Activated CD4-positive, alpha-beta memory T cell treated with anti-CD3 and anti-CD28 coated beads, Interleukin-2, amount 10 ng/mL, durations not matched to agents 7 days and 5 days (primary cell): ENCODE measurements at places on chromosomes 13 and 19.

GRCh38 chr13:79108914-79109643 lies 297.0 kb downstream of the RBM26 start:
- no peak for DNase-seq

- DNase-seq: no peak
Measured at GRCh38 chr13:70816853-70817252, 708.6 kb upstream of the KLHL1 start.

DNA sequence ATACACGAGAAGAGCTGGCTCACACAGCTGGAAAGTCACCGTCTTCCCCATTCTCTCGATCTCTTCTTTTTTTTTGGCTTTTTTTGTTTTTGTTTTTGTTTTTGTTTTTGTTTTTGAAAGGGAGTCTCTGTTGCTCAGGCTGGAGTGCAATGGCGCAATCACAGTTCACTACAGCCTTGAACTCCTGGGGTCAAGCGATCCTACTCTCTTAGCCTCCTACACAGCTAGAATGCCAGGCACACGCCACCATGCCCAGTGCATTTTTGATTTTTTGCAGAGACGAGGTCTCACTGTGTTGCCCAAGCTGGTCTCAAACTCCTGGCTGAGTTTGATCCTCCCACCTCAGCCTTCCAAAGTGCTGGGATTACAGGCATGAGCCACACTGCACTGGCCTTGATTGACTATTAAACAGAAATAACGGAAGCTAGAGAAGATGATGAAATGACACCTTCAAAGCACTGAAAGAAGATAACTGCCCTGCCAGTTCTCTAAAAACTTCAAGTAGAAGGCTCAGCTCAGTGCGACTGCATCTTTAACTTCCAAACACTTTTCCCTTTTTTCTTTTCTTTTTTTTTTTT lies 4.0 kb downstream of the FXYD3 start:
- no peak for DNase-seq

GRCh38 chr19:45407091-45407375 lies 589 bp downstream of the POLR1G start:
- no peak for DNase-seq

DNA sequence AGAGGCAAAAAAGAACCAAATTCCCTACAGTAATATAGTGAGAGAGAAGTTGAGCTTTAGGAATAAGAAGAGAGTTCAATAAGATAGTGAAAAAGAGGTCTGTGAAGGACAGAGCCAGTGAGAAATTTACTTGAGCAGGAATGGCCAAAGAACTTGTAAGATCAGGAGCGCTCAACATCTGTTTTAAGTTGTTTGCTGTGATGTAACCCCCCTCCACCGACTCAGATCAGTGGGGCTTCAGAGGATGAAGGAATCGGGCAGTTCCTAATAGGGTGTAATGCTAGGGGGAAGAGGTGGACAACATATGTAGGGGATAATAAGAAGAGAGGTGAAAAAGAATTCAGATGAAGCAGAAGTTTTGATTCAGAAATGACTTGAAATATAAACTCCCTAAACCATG lies 85.3 kb upstream of the FNDC3A start:
- no peak for DNase-seq

DNA sequence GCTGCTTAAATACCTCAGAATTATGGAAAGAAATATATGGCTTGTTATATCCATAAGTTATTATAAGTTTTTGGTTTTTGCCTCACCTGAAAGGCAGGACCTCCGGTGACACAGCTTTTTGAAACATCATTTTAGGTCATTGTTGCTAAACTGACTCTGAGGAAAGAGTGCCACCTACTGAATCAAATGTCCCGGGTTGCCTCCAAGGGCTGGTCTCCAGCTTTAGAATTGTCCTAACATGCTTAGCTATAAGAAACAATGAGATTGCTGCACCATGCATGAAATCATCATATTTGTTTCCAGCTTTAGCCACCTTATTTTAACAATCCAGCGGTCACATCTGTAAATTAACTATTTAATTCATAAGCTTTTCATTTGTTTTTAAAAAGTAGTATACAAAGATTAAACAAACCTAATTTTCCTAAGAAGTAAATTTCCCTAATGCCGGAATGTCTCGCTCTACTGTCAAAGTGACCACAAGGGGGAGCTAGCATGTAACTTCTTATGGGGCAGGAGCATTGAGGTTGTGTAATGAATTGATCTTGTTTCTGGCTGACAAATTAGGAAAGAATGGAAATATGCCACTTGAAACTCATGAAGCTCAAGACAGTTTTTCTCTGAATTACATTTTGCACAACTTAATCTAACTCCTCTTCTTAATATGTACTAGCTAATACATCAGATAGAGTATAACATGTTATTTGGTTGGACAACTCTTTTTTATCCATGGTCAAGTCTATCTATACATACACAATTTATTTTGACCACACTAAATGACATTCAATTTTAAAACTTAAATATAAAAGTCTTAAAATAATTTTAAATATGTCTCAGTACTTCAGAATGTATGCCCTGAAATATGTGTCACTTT lies 6.7 kb upstream of the PCDH17 start:
- no peak for DNase-seq

GRCh38 chr19:10295847-10296591 lies 6.3 kb downstream of the ICAM5 start:
- no peak for DNase-seq

GRCh38 chr19:38245826-38246498 lies 10.2 kb downstream of the PPP1R14A start:
- DNase-seq: no peak

GRCh38 chr13:19864746-19865309 lies 1.4 kb upstream of the ZMYM5 start:
- DNase-seq: peak; percentile 79

DNA sequence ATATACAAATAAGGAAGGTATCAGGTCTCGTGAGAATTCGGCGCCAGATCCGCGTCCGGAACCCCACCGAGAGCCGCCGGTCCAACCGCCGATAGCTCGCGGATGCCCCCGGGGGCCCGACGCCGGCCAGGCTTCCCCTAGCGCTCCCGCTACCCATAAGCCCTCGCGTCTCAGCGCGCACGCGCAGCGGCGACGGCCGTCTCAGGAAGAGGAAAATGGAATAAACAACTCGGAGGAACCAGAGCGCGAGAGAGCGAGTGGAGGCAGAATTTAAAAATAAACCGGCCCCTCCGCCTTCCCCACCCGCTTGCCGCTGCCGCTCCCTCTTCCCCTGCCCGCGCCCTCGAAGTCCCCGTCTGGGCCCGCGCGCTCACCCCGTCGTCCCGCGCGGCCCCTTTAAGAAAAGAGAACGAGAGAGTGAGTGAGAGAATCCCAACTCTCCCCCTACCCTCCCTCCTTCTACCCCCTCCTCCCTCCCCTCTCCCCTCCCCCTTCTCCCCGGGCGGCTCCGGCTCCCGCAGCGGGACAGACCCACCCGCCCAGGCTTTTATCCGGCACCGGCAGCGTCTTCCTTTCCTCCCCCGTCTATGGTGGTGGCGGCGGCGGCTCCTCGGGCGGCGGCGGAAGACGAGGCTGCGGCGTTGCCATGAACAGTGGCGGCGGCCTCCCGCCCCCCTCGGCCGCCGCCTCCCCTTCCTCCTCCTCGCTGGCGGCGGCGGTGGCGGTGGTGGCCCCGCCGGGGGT lies at the start of gene PAN3:
TSS of gene PAN3 (plus strand) at position 534 of the 744 bp plus-strand sequence. CDS start at position 647, 113 bp downstream.
- peak; percentile 93 for DNase-seq

- no peak for DNase-seq
Measured at GRCh38 chr13:111855786-111856185, 211.2 kb upstream of the SOX1 start.

- DNase-seq: no peak
Measured at GRCh38 chr19:1283207-1283916, 2.3 kb upstream of the EFNA2 start.

GRCh38 chr19:34662919-34663318 lies 14.0 kb downstream of the SCGB2B2 start:
- peak; percentile 44 for DNase-seq

DNA sequence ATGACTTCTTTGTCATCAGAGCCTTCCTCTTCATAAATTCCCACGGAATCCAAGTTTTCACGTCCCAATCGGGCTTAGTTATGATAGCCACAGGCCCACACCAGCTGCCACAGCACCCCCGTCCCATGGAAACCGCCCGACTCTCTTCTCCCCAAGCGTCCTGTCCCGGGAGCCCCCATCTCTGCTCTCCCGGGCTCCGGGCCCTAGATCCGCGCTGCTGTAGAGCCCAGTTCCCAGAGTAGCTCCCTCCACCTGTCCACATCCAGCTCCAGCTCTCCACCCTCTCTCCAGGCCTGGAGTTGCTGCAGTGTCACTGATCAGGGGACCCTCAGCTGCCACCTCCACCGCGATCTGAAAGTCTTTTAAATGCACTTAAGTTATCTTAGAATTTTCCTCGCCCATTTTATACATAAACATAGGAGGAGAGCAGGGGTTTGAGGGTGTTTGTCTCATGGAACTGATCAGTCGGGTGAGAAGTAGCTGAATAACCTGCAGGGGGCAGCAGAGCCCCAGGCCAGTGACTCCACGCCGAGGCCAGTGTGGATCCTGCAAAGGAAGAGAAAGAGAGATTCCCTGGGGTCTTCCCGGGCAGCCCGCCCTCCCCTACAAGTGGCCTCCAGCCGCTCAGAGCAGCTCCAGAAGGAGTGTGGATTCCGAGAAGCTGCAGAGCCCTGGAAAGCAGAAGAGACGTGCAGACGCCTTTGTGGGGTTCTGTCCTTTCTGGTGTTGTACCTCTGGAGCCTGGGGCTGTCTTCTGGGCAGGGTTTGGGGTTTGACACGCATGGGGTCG lies 1.1 kb upstream of the ZNF763 start:
- DNase-seq: peak; percentile 69

DNA sequence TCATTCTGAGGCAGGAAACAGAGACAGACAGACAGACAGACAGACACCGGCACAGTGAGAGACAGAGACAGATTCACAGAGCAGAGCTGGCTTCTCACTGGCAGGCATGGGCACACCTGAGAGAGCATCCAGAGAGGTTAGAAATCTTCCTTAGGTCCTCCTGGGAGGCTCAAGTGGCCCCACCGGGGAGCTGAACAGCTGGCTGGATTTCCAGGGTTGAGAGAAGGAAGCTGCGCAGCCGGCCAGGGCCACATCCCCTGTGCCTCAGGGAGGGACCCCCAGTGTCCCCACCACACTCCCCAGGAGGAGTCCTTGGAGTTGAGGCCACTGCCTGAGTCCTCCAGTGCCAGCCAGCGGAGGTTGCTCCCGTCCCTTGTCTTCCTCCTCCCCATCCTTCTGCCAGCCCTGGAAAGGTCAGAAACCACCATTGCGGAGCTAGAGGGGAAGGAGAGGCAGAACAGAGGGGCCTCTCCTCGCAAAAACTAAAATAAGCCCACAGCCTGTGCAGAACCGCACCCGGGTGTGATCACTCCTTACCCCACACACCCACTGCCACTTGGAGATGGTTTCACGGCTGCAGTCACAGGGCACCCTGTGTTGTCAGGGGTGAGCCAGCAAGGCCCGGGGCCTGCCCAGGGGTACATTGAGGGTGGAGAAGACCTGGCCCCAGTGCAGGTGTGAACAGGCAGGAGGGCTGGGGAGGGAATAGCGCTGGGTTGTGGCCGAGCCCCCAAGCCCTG lies 4.2 kb downstream of the FFAR3 start:
- DNase-seq: no peak

GRCh38 chr19:45529420-45529785 lies 22.1 kb downstream of the VASP start:
- DNase-seq: no peak

DNA sequence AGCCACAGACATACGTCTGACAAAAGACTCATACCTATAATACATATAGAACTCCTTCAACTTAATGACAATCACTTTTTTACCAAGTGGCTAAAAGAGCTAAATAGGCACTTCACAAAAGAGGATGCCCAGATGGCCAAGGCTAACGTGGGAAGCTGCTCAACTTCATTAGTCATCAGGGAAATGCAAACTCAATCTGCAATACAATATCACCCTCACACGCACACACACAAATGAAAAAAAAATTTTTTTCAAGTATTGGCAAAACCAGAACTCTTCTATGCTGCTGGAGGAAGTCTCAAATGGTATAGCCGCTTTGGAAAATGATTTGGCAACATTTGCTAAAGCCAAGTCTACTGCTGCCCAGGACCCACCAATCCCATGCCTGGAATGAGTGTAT lies 14.6 kb upstream of the DNMT1 start:
- DNase-seq: no peak

GRCh38 chr13:103358255-103358932 lies 292.2 kb upstream of the SLC10A2 start:
- no peak for DNase-seq

DNA sequence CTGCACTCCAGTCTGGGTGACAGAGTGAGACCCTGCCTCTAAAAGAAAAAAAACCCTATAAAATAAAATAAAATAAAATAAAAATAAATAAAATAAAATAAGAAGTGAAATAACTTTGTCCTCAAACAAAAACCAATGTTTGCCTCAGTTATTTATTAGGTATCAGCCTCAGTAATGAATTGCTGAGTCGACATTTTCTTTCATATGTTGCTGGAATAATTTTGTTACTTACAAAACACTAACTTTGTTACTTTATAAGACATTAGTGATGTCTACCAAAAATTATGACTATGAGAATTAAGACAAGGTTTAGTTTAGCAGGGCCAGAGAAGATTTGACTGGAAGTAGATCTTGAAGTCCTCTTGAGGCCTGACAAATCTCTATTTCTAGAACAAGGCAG lies 2074.5 kb upstream of the PCDH20 start:
- no peak for DNase-seq

DNA sequence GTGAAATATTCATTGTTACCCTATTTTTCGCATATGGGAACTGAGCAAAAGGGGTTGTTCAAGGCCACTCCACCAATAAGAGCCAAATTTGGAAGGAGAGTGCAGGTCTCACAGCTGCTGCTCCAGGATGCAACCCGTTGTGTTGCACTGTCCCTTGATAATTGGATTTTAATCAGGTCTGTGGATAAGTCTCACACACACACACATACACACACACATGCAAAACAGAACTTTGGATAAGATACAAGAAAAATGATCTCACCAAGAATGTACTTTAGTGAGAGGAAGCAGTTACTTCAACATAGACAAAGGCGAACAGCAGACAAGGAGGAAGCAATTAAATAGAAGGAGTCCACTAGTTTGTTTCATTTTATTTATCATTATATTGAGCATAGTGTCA lies 127.3 kb upstream of the EDNRB start:
- no peak for DNase-seq

DNA sequence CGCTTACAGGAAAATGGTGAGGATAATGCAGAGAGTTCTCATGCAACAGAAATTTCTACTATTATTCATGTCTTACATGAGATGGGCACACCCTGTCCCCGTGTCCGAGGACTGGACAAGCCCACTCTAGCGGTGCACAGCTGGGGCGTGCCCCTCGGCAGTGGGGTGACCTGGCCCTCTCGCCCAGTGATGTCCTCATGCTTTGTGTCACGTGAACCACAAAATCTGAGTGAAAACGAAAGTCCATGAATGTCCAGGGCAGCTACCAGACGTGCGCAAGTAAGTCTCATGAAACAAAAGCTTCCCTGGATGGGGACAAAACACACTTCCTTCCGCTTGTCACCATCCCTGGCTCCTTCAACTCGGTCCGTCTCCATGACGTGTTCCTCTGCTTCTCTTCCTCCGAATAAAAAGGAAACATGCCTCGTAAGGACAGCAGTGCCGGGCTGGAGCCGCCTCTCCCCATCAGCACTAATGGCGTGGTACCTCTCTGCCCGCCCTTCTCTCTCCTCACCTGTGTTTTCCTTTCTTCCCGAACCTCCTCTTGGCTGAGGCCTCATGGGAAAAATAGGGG lies 45.6 kb downstream of the ANKRD10 start:
- DNase-seq: no peak

- no peak for DNase-seq
Measured at GRCh38 chr19:16018106-16018755, 58.1 kb upstream of the TPM4 start.
